CD4-positive, alpha-beta T cell treated with Interleukin-15 for 1 hour (primary cell): ENCODE measurements at places on chromosomes 1 and 21.

GRCh38 chr21:36902793-36903192, 63.7 kb downstream of the HLCS start:
- no peak for DNase-seq

DNA sequence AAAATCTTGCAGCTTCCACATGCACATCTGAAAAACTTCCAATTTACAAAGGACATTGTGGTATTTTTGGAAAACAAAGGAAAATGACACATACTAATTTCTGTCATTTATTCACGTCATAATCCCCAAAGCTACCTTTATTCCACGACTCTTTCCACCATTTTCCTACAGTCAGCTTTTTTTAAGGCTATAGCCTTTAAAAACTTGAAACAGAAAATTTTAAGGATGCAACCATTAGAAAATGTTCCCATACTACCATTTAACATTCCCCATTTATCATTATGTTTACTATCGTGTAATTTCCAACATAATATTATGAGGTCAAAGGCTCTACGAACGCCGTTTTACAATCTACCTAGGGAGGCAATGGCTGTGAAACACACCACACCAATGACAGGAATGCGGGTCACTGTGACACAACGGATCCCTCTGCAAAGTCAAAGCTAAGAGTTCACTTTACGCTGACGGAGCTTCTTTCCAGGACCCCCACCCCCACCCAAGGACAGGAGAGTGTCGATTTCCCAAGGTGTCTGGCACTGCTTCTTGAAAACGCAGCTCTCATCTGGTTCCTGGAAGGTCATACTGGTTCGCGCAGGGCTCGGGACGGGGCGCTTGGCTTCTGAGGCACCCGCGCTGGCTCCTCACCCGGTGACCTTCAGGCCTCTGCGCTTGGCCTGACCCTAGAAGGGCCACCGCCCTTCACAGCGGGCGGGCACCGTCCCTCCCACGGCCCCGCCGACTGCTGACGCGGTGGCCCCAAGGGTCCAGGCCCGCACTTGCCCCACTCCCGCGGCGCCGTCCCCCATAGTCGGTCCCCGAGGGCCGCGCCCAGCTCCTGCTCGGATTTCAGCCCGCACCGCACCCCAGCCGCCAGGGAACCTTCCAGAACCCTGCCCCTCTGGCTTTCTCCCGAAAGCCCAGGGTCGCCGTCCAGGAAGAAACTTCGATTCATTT, 50.5 kb upstream of the ATF3 start:
- DNase-seq, result peak; percentile 60

GRCh38 chr1:21703318-21703963, 34.3 kb upstream of the RAP1GAP start:
- no peak for DNase-seq

- DNase-seq, result no peak
Observed at GRCh38 chr21:43809853-43810504, 20.6 kb downstream of the RRP1 start.

DNA sequence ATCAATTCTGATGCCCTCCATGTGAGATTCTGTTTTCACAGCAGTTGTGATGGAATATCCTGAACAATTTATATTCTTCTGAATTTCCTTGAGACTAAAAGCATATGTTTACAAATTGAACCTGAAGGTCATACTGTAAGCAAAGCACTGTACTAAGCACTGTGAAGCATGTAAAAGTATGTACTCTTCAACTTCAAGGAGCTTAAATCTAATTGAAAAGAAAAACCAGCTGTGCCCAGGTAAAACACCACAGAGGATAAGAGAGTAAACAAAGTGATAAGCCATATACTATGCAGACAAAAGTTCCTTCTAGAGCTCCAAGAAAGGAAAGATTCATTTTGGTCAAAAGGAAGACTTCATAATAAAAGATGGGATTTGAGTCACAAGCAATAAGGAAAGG, 71.9 kb downstream of the TTLL7 start:
- DNase-seq, result no peak

DNA sequence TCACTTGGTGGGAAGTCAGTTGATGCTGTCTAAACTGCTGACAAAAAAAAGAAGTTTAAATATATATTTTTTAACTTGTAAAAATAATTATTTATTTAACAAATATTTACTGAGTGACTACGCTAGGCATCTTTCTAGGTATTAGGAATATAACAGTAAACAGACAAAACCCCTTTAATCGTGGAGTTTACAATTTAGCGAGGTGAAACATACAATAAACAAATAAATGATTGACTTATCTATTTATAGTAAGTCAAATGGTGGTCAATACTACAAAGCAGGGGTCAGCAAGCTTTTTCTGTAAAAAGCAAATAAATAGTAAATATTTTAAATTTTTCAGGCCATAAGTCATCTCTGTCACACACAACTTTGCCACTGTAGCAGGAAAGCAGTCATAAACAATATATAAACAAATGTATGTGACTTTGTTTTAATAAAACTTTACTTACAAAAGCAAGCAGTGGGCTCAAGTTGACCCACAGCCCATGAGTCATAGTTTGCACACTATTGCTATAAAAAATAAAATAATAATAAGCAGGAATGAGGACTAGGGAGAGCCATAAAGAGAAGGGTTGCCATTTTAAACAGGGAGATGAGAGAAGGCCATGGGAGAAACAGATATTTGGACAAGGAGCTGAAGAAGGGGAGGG, 263.9 kb downstream of the PLPP3 start:
- DNase-seq, result no peak

DNA sequence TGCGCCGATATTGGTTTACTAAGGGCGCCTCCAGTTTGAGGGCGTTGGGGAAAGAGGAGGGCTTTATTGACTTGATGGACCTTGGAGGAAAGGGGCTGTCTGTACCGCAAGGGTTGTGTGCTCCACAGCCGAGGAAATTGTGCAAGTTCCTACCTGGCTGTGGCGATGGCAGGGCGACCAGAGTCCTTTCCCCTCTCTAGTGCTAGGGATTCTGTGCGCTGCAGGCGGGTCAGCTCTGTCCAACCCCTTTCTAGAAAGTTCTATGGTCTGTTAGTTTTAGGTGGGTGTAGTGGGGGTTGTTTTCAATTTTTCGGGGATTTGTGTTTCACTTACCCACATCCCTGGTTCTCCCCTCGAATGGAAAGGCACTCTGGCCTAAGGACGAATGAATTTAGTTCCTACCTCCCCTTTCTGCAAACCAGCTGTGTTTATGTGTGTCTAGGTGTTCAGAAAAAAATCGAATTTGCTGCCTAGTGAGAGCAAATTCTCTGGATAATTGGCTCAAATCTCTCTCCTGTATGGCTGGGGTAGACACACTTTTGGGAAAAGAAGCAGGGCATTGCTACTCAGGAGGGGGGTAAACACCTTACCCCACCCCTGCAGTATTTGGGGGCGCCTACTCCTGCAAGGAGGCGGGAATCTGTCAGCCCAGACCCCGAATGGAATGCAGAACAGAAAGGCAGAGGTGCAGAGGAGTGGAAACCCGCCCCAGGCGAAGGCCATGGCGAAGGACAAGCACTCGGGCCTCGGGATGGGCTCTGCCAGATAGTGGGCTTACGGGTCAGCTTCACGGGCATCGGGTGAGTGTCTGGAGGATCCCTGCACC, 2.0 kb downstream of the DMBX1 start:
- DNase-seq, result no peak

GRCh38 chr1:168714012-168714411, 15.0 kb downstream of the DPT start:
- DNase-seq, result no peak

- no peak for DNase-seq
Observed at GRCh38 chr1:212531267-212531666, 77.3 kb upstream of the ATF3 start.

GRCh38 chr1:230958370-230958769, 20.3 kb downstream of the TTC13 start:
- no peak for DNase-seq

DNA sequence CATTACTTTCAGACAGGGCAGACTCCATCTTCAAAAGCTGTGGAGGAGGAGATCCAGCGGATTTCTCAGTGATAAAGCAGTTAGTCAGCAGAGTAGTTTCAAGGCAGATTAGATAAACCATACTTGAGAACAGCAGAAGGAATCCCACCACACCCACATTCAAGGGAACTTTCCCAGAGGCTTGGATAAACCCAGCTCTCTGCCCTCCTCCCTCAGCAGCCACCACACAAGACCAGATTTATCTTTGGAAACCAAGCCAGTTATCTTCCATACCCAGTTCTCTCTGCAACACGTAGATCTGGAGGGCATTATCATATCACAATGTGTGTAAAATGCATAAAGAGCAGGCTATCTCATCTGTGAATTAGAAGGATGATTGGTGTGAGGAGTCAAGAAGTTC, 40.2 kb downstream of the GFI1 start:
- no peak for DNase-seq

DNA sequence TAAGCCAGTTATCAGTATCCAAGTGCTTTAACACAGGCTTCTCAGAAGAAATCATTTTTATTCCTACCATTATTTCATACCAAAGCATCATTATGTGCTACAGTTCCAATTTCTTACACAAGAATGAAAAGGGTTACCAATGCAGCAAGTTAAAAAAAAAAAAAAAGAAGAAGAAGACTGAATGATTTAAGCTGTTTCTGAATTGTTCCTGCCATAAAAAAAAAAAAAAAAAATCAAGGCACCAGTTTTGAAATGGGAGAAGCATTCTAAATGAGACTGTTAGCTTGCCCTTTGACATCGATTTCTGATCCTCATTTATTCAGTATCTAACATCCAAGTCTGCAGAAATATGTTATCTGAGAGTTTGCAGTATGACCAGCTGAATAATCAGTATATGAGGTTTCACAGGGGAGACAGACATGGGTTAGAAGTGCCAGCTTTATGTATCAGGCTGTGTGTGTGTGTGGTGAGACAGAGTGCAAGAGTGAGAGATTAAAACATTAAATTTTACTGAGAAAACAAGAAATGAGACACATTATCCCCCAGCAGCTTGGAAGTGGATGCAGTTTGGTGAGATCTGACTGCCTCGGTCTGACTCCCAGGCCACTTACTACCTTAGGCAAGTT, 105.8 kb downstream of the COLGALT2 start:
- no peak for DNase-seq

DNA sequence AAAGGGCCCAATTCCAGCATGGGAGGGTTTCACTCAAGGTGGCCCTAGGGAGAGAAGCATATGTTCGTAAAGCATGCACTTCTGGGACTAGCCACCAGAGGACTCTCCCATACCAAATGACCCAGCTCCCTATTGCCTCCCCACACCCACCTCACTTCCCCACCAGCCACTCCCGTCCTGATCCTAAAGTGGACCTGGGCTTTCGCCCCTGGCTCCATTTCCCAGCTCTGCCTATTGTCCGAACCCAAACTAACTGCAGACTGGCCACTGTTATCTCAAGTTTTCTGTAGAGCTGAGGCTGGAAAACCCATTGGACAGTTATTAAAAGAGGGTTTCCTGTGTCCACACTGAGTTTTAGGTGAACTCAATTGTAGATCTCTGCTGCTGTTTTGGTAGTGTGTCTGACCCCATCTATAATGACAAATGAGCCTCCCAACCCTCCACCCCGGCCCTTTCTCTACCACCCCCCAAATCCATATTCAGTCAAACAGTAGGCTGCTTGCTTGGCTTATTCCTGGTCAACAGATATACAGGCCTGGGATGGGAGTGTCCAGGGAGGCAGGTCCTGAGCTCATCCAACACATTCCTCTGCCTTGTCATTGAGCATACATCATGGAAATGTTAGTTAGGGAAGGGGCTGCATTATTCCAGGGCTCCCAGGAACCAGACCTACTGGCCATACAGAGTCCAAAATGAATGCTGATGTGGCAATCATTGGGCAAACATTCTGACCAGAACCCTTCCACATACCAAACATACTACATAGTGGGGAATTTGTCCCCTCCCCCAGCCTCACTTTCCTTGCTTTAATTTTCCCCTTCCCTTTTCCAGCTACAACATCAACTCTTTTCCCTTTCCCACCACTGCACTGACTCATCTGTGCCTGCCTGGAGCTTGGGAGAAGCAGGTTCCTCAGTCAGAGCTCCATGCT, 59.2 kb downstream of the ABCA4 start:
- DNase-seq, result no peak

GRCh38 chr1:200866116-200866515, 6.7 kb upstream of the GPR25 start:
- no peak for DNase-seq

- no peak for DNase-seq
Observed at GRCh38 chr1:191851799-191852595, 306.3 kb upstream of the RGS18 start.

GRCh38 chr1:27469334-27469733, 20.6 kb downstream of the WASF2 start:
- DNase-seq, result no peak

DNA sequence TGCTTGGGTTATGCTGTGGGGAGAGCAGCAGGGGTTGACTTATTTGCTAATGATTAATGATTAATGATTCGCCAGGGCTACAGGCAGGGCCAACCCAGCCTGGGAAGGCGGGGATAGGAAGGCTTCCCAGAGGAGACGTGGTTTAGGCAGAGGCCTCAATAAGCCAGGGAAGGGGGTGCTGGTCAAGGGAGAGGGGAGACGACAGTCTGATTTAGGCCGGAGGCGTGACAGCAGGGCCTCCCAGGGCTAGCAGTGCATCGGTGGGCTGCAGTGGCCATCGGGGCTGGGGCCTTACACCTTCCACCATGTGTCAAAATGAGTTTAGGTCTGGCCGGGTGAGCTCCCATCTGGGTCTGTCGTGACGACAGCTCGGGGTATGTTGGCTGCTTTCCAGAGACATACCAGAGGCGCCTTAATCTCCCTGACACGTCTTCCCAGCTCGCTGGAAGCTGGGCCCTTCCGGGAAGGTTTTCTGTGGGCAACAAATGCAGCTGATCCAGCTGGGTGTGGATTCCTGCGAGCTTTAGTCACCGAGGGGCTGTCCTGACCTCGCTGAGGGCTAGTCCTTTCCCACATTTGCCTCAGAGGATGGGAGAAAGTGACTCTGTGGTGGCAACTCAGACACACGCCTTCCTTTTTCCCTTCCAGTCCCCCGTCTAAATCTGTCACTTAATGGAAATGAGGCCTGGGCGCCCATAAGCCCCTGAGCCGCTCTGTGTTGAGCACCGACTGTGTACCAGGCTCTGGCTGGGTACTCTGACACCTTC, 3.7 kb upstream of the SLC1A7 start:
- DNase-seq, result no peak

GRCh38 chr1:38744452-38745350, 114.9 kb downstream of the RRAGC start:
- DNase-seq, result no peak

DNA sequence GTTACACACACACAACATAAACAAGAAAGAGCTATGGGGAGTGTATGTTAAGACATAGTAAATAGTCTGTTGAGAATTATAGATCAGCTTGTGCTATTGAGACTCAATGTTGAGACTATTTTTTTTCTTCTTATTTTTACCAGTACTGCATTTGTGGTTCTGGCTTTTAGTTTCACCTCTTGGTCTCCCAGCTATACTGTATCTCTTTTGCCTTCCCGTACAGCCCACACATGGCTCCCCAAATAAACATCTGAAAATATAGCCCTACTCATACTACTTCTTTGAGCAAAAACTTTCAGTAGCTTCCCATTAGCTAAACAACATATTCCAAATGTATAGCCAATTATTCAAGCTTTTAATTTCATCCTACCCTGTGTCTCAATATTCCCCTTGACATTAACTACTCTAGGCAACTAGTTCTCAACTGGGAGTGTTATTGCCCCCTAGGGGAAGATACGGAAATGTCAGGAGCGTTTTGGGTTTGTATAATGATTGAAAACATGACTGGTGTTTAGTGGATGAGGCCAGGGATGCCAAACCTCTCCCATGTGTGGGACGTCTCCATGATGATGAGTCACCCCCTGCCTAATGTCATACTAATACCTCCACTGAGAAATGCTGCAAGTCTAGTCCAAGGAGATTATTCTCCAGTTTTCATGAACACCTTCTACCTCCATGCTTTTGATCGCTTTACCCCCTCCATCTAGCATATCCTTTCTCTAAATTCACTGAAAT, 6.8 kb downstream of the RPE65 start:
- DNase-seq, result no peak
